CD4-positive, alpha-beta memory T cell (primary cell): ENCODE measurements at places on chromosomes 5 and 9. TPM values are rescaled to one million over a fixed set of nuclear protein-coding genes. Genes with fewer than 3 reads are reported as not detected.

GRCh38 chr5:82465235-82465634 is 187.1 kb upstream of the RPS23 start:
- H3K27me3 ChIP-seq = no peaks in the 10 kb centered on the region
- H3K27ac ChIP-seq = no peak overlapping the region
- no peak overlapping the region for H3K4me3 ChIP-seq
- DNase-seq = no peak
- H3K36me3 ChIP-seq = no peaks in the 10 kb centered on the region

GRCh38 chr5:61614606-61615005 is 282.5 kb downstream of the ZSWIM6 start:
- no peak overlapping the region for H3K27ac ChIP-seq
- H3K36me3 ChIP-seq = no peaks in the 10 kb centered on the region
- no peak for DNase-seq
- H3K27me3 ChIP-seq = no peaks in the 10 kb centered on the region
- no peaks in the 10 kb centered on the region for H3K4me1 ChIP-seq

GRCh38 chr9:112434487-112434886 is 52.1 kb upstream of the KIAA1958 start:
- H3K27ac ChIP-seq = no peak overlapping the region
- no peaks in the 10 kb centered on the region for H3K4me1 ChIP-seq
- no peak for DNase-seq
- H3K36me3 ChIP-seq = no peaks in the 10 kb centered on the region
- no peak overlapping the region for H3K4me3 ChIP-seq

OR1L8 gene
- not detected for polyA plus RNA-seq

FAM221B gene
- not detected for polyA plus RNA-seq

SAP30L gene
- polyA plus RNA-seq = 19.4 TPM
